DMS 273 treated with DMSO at 0.1 percent for 48 hours (cell line): ENCODE measurements at places on chromosomes 16 and 17.

GRCh38 chr17:58384897-58385296, 32.4 kb downstream of the RNF43 start:
- DNase-seq = no peak

DNA sequence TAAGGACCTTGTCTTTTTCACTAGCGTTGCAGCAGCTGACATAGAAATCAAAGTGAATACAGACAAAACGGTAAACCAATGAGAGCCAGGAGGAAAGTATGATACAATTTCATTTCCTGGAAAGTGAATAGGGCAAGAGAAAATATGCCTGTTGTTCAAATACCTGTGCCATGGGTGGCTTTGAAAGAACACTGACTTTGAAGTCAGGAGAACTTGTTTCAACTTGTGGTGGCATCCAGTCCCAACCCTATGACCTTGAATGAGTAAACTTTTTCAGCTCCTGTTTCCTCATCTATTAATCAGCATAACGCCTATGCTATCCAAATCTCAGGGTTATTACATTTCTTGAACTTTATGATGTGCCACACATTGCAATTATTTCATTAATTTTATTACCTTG, 173.7 kb upstream of the HS3ST3A1 start:
- no peak for DNase-seq

DNA sequence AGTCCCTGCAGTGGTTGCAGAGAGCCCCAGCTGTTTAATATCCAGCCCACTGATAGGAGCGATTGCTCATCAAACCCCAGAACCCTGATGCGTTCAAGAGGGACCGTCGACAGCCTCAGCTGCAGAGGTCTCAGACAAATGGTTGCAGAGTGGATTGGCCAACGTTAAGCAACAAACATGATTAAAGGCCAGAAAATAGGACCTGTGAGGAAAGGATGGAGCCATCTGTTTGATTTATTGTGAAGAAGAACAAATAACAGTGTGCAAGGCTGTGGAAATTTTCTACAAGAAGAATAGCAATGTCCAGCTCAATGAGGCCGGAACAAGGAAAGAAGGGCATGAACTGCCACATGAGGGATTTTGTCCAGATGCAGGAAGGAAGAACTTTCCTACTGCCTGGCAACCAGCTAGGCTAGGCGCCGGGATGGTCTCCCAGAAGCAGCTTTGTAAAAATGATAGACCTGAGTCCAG, 138.4 kb upstream of the DNAH9 start:
- DNase-seq = no peak

DNA sequence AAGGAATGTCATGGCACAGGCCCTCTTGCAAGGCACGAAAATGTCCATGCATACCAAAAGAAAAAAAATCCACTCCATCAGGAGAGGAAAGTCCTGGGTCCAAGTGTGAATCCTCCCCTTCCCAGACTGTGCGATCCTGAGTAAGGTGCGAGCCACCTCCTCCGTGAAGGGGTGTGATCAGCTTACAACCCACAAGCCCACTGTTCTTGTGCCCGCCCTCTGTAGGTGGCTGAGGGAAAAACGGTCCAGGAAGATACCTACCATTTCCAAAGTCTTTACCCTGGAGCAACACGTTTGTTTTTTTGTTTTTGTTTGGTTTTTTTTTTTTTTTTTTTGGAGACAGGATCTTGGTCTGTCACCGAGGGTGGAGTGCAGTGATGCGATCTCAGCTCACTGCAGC, 116.5 kb downstream of the ZNF423 start:
- no peak for DNase-seq

DNA sequence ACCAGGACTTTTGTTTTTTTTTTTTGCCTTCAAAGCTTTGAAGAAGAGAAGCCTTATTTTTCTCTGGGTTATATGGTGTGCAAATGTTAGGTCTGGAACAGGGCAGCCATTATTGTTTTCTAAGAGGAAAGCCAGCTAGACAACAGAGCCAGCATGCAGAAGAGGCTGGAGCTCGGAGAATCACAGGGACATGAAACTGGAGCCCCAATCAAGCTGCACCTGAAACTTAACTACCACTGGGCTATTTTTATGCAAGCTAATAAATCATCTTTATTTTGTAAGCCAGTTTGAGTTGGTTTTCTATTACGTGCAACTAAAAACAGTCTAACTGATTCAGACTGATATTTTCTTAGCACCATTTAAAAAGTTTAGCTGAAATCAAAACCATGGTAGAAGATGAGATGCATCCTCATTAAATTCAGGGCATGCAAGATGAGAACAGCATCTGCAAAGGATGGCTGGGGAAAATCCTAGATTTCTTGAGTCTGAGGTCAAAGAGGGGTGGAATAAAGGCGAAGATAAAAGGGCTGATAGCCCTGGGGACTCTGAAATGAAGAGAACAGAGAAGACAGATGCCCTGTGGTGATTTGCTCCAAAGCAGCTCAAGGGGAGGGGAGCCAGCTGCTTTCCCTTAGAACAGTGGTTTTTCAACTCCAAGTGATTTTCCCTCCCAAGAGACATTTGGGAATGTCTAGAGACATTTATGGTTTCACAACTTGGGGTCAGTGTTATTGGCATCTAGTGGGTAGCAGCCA, 177.1 kb upstream of the WSCD1 start:
- no peak for DNase-seq

GRCh38 chr16:7366041-7366440, 33.4 kb downstream of the RBFOX1 start:
- no peak for DNase-seq

- no peak for DNase-seq
Measured at GRCh38 chr17:835263-835662, 53.1 kb downstream of the MRM3 start.

- DNase-seq = no peak
Measured at GRCh38 chr16:56547949-56548567, 16.8 kb upstream of the MT4 start.

DNA sequence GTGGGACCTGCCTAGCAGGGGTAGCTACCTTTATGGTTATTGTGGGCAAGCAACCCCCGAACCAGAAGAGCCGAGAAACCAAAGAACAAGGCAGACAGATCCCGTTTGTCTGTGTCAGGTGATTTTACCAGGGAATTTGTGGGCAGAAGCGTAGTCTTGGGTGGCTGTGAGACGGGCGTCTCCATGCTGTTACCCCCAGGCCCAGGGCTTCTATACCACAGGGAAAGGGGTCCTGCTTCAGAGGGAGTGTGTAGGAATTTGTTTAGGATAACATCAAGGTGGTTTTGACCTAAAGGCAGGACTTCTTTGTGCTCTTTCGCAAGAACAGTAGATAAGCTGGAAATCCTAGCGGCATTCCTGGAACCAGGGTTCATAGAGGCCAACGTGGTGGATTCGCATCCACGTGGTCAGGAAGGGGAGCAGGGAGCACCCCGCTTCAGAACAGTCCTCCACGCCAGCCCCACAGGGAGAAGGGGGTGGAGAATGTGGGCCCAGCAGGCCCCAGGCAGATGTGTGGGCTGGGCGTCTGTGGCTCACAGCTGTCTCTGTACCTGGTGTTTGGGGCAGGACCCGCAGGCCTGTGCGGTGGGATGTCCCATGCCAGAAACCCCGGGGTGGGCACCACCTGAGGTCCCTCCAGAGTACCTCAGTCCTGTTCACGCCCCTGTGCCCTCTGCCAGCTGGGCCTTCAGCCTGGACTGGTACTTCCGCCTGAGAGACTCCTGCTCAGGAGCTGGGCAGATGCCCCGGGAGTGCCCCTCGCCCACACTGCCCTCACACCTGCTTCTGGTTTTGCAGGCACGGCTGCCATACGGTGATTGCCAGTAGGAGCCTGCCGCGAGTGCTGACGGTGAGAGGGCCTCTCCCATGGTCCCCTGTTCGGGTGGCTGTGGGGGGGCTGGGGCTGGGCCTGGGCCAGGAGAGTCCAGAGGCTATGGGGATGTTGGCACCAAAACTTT, 4.1 kb downstream of the DECR2 start:
- no peak for DNase-seq

DNA sequence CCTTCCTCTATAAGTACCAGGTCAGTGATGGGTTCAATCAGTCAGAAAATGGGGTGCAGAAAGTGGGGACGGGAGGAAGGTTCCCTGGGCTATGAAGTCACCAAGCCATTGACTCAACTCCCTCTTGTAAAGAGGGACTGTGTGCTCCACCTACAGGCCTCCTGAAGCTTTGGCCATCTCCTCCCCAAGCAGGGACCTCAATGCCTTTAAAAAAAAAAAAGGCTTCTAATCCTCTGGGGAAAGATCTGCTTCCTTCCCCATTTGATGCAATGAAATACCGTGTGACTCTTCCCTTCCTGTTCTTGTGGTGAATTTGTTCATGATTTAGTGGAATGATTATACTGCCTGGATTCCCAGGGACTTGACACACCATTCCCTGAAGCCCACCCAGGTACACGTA, 30.8 kb downstream of the VWA3A start:
- no peak for DNase-seq

GRCh38 chr16:28495098-28495793, 803 bp downstream of the APOBR start:
- DNase-seq = no peak

DNA sequence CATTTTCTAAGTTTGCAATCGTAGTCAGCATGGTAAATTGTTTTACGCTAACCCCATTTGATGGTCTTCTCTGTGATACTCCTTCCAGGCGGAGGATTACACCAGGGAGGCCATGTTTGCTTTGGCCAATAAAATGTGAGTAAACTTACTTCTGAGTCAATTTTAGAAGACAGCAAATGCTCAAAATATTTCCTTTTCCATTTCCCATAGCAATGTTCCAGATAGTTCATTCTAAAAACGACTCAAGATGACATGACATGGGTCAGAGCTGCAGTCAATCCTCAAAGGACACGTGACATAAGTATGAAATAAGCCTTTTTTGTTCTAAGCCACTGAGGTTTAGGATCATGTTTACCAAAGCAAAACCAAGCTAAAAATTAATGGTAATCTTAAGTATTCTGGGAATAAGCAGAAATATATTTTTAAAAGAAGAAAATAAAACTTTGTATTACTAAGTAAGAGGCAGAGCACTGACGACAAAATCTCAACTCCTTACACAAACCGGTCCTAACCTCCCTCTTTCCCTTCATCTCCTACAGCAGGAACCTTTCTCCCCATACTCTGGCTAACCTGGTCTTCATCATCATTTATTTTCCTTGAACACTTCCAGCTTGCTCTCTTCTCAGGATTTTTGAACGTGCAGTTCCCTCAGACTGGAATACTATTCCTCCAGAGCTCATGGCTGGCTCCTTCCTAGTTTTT, 266.2 kb downstream of the CEP112 start:
- DNase-seq = no peak

DNA sequence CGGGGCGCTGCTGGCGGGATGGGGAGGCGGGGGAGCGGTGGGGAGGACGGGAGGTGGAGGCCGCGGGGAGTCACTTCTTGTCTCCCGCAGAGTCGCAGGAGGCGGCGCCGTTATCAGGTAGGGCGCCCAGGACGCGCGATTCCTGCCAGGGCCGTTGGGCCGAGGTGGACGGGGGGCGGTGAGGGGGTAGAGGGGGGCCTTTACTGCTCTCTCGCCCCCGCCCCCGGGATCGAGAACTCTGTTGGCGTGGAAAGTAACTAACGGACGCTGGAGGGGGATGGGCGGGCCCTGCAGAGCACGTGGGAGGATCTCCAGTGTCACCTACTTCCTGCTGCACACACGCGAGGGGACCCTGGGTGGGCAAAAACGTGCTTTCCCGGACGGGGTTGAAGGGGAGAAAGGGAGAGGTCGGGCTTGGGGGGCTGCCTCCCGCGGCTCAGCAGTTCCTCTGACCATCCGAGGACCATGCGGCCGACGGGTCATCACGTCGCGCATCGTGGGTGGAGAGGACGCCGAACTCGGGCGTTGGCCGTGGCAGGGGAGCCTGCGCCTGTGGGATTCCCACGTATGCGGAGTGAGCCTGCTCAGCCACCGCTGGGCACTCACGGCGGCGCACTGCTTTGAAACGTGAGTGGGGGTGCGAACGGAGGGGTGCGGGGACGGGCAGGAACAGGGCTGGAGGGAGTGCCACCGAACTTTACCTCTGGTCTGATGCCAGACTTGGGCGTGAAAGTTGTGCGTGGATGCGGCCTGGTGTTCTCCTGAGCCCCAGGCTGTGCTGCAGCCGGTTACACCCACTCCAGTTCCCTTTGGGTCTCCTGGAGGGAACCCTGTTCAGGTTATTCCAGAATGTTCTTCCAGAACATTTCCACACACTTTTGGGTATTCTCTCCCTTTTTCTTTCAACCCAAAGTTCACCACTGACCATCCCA, 569 bp downstream of the PRSS21 start:
- no peak for DNase-seq

- DNase-seq = no peak
Measured at GRCh38 chr17:39674702-39675389, 6.6 kb downstream of the PNMT start.

GRCh38 chr17:15273141-15273793, 8.1 kb upstream of the PMP22 start:
- DNase-seq = no peak

DNA sequence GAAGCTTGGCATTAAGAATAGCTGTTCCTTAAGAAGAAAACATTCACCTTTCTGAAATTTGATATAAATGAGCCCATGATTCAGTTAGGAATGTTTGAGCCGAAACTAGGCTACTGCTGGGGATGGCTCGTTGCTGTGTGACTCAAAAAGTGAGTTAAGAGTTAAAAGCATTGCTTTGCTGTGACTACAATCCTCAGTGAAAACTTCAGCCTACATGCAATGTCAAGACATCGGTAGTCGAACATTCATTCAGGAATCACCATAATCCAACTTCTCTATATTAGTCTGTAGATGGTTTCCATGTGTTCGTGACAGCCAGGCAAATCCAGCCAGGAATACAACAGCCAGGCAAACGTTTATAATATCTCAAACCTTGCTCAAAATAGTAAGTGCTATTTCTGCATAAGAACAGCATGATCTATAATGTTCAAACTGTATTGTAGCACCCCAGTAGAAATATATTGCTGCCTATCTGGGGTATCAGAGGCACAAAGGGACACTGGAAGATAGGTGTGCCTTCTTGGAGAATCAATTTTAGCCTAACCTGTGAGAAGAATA, 1225.1 kb downstream of the CDH8 start:
- DNase-seq = no peak

DNA sequence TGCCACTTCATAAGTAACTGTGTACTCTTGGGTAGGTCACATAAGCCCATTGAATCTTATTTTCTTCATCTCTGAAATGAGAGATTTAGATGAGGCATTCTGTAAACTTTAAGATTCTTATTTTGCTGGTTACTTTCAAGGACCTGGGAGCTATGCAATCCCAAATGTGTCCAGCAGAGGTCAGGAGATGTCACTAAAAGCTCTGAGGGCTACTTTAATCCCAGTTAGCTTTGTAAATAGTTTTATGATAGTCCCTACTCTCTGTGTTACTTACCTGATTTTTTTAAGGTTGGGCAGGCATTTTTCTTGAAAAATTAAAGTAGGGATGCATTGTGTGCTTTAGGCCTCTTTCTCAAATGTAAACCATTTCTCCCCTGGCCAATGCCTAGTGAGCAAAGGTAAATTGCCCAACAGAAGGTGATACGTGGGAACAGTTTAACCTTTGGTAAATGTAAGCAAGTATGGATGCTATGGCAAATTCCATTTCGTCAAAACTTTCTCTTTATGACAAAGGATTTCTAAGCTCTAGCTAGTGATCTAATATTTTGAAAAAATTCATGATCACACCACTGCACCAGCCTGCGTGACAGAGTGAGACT, 57.1 kb upstream of the WSB1 start:
- DNase-seq = peak; percentile 1
